ENCODE measurements at places on chromosomes 3 and 15. TPM values are rescaled to one million over a fixed set of nuclear protein-coding genes. Genes with fewer than 3 reads are reported as not detected.

The LHFPL4 gene
- under 0.01 TPM for total RNA-seq

The ZBBX gene
- not detected for total RNA-seq

The SENP5 gene
- 63.9 TPM for total RNA-seq

The ITIH3 gene
- 8.2 TPM for total RNA-seq

The NOX5 gene
- 0.64 TPM for total RNA-seq

All from fibroblast of villous mesenchyme (primary cell).